ENCODE measurements at places on chromosomes 4 and X. TPM values are rescaled to one million over a fixed set of nuclear protein-coding genes. Genes with fewer than 3 reads are reported as not detected.

The LDB2 gene
- polyA plus RNA-seq = 11.0 TPM

The PPARGC1A gene
- 1.1 TPM for polyA plus RNA-seq

The SMR3B gene
- not detected for polyA plus RNA-seq

The WDR17 gene
- 0.38 TPM for polyA plus RNA-seq

The TLR10 gene
- not detected for polyA plus RNA-seq

DNA sequence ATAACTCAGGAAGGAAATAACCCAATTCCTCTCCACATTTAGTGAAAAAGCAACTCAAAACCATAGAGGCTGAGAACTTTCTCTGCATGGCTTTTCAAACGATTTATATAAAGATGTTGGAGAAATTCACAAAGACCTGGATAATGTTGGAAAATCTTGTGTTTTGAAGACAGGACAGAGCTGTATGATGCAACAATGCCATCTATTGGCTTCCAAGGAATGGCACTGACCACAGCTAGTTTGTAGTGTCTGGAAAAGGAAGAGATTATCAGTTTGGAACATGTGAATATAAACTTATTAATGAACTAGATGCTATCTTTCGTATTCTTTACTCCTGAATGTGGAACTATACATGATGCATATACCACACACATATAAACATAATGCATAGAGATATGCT lies 503.6 kb downstream of the IL1RAPL1 start:
- H3K36me3 ChIP-seq = no peaks in the 10 kb centered on the region
- H3K27ac ChIP-seq = no peak overlapping the region
- no peaks in the 10 kb centered on the region for H3K27me3 ChIP-seq

- DNase-seq = peak; percentile 69
- peaks cover 1% of the 10 kb centered on the region for H3K4me1 ChIP-seq
- H3K27ac ChIP-seq = peak overlapping the region; percentile 17
Observed at GRCh38 chr4:38805530-38806145, 1.0 kb upstream of the TLR1 start.

GRCh38 chrX:150269605-150270254 lies 93.4 kb upstream of the MAMLD1 start:
- no peak for DNase-seq
- no peaks in the 10 kb centered on the region for H3K36me3 ChIP-seq
- no peaks in the 10 kb centered on the region for H3K27me3 ChIP-seq
- H3K27ac ChIP-seq = no peak overlapping the region
- H3K4me3 ChIP-seq = no peak overlapping the region

DNA sequence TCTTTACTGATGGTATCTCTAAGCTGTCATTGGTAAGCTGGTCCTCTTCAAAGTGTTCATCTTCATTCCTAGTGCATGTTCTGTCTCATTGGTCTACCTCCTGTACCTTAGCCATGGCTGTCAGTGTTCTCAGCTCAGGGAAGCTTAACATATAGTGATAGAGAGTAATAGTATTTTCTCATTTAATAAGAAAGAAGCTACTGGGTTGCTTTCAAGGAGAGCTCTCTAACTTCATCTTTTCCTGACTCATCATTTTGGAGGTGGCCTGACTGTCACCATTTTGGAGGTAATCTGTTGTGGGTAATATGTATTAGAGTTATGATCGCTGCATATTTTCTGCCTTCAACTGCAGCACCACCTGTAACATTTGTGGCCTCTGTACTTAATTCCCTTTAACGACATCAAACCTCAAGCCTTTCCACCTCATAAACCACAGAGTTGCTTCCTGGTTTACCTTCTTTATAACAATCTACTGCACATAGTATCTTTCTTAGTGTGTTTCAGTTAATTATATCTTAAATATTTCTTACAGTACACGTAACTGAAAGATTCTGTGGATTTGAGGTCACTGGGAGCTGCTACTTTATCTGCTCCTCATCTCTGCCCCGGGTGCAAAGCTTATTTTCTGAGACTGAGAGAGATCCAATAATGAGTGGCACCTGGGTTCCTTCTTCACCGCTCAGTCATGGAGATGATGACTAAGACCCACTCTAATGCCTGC lies 474.0 kb upstream of the TECRL start:
- no peak overlapping the region for H3K27ac ChIP-seq
- no peak overlapping the region for H3K4me3 ChIP-seq
- no peaks in the 10 kb centered on the region for H3K27me3 ChIP-seq
- H3K4me1 ChIP-seq = no peaks in the 10 kb centered on the region

- H3K4me3 ChIP-seq = no peak overlapping the region
- no peak overlapping the region for H3K27ac ChIP-seq
- H3K4me1 ChIP-seq = no peaks in the 10 kb centered on the region
- no peaks in the 10 kb centered on the region for H3K27me3 ChIP-seq
- no peak for DNase-seq
Observed at GRCh38 chrX:35562395-35562794, 235.7 kb upstream of the MAGEB16 start.

DNA sequence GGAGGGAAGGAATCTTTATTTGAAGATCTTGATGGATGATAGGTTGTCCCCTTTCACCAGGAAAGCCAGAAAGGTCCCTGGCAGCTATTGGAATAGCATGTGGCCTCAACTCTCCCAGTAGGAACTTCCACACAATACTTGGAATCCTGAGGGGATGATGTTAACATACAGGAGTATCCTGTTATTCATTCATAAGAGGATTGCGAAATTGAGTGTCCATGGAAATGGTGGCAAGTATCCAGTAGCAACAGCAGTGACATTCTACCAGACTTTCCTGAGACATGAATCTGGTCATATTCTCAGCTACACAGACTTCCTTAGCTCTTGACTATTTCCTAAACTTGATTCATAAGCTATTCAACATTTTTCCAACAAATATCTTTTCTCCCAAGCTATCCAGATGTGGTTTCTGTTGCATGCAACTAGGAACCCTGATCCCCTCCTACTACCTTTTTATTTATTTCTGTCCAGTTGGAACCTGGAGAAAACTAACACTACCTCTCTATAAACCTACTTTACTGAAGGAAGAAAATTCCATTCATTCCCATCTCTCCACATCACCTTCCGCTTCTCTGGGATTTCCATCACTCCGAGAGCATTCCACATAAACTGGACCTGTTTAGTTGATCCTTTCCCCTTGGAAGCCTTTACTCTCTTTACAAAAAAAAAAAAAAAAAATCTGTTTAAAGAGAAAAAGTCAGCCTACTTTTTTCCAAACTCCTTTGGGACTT lies 101.8 kb downstream of the ANXA5 start:
- H3K27ac ChIP-seq = no peak overlapping the region
- DNase-seq = no peak
- H3K4me3 ChIP-seq = no peak overlapping the region
- H3K27me3 ChIP-seq = no peaks in the 10 kb centered on the region
- H3K36me3 ChIP-seq = no peaks in the 10 kb centered on the region

- H3K36me3 ChIP-seq = no peaks in the 10 kb centered on the region
- no peak for DNase-seq
- no peaks in the 10 kb centered on the region for H3K27me3 ChIP-seq
- H3K4me1 ChIP-seq = no peaks in the 10 kb centered on the region
Observed at GRCh38 chr4:112637552-112637866, 566 bp downstream of the LARP7 start.

DNA sequence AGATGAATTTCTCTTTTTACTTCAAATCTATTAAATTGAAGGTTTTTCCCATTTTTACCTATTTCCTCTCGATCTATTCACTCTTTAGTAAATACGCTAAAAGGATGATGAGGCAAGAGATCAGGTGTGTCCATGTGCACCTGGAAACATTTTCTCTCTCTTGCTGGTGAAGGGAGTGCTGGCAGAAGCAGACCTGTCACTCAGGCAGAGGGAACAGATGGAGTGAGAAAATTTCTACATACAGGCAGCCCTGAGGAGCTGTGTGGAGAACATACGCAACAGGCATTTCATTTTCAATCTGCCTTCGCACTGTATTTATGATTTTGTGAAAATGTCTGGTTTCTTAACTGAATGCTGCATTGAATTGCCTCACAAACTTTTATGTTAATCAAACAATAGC lies 249.5 kb downstream of the GPM6A start:
- no peak overlapping the region for H3K4me3 ChIP-seq
- no peaks in the 10 kb centered on the region for H3K4me1 ChIP-seq
- H3K36me3 ChIP-seq = no peaks in the 10 kb centered on the region
- H3K27me3 ChIP-seq = no peaks in the 10 kb centered on the region
- H3K27ac ChIP-seq = no peak overlapping the region

DNA sequence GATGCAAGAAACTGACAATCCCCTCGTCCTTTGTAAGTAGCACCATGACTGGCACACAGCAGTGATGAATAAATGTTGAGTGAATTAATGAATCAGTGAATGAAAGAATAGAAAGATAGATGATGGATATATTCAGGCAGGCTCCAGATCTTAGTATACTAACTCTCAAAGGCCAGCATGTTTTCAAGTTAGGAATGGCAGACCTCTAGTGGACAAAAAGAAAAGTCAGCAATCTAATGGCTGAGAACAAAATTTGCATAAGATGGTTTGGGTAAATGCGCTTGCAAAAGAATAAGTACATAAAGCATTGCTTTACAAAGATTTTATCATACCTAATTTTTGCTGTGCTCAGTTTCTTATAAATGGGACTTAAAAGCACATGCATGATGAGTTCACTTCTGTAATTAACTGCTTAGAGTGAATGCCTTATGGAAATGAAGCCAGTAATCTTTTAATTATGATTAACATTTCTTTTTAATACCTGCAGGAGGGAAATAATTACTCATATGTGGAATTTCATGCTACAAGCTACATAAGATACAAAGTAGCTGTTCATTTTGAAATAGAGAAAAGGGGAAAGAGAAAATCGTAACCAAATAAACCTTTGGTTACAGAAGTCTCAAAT lies 126.9 kb upstream of the GPRIN3 start:
- H3K4me3 ChIP-seq = no peak overlapping the region
- H3K27me3 ChIP-seq = peaks cover 3% of the 10 kb centered on the region
- H3K36me3 ChIP-seq = no peaks in the 10 kb centered on the region
- DNase-seq = no peak
- H3K4me1 ChIP-seq = no peaks in the 10 kb centered on the region
- no peak overlapping the region for H3K27ac ChIP-seq
